ENCODE measurements at places on chromosomes 12 and 14.

DNA sequence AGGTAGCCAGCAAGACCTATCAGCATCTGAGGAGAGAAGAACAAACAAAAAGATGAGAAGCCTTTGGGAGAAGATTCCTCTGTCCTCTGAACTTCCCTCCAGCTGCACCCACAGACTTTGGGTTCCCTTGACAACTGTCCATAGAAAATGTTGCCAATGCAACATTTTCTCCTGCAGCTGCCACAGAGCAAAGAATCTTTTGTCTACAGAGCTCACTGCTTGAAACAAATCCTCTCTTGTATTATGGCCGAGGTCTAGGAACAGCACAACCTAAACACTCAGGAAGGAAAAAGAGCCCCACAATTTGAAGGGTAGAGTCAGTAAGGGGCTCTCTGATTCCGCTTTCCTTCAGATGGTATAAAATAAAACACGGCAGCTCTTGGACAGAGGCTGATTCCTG lies 14.3 kb downstream of the POMT2 start:
- no peak for DNase-seq

DNA sequence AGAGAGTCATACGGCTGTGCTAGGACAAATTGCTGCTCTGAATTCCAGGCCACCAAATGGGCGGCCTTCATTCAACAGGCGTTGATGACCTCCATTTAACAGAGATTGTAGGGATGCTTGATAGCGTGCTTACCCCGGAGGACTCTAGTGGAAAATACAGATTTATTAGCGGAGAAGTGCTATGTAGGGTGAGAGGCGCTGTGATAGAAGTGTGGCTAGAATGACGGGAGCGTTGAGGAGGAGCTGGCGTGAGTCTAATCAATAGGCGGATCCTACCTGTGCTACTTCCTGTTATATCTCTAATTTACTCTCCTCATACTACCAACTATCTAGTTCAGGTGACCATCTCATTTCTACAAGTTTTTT lies 668 bp downstream of the MRPS35 start:
- DNase-seq = no peak

DNA sequence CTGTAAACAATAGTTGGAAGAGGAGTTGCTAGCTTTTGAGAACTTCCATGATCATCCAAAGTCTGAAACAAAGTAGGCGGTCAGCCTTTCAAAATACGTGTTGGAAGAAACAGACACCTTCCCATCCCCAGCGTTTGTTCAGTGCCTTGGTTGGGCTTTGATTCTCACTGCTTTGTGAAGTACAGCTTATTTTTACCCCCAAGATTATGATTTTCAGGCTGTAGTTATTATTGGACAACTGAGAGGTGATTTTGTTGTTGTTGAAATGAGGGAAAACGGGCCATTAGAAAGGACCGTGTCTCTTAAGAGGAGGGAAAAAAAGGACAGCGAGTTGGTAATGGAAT lies 921 bp upstream of the CEP83 start:
- no peak for DNase-seq

- DNase-seq = no peak
These were observed 24.0 kb upstream of the RIC8B start for GRCh38 chr12:106750524-106750923.

GRCh38 chr12:12505544-12506495 lies 56.8 kb downstream of the DUSP16 start:
- no peak for DNase-seq

GRCh38 chr12:111645433-111645832 lies 40.3 kb downstream of the BRAP start:
- no peak for DNase-seq

GRCh38 chr12:1044199-1044598 lies 53.2 kb downstream of the ERC1 start:
- no peak for DNase-seq

- DNase-seq = no peak
These were observed 5.5 kb downstream of the PUS1 start for GRCh38 chr12:131934535-131934934.

DNA sequence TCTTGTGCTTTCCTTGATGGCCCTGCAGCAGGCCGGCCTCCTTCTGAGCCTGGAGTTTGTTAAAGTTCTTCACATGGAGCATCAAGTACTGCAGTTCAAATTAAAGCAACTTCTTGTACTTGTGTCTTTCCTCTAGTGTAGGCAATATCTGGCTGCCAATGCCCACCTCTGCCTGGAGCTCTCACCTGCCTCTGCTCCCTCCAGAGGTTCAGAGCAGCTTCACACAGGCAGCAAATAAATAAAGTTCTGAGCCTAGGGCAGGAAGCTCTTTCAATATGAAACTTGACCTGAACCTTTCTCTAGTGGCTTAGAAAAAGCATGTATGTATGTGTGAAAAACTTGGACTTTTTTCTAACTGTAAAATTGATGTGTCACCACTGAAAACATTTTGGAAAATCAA lies 65.9 kb downstream of the ITPR2 start:
- DNase-seq = no peak

DNA sequence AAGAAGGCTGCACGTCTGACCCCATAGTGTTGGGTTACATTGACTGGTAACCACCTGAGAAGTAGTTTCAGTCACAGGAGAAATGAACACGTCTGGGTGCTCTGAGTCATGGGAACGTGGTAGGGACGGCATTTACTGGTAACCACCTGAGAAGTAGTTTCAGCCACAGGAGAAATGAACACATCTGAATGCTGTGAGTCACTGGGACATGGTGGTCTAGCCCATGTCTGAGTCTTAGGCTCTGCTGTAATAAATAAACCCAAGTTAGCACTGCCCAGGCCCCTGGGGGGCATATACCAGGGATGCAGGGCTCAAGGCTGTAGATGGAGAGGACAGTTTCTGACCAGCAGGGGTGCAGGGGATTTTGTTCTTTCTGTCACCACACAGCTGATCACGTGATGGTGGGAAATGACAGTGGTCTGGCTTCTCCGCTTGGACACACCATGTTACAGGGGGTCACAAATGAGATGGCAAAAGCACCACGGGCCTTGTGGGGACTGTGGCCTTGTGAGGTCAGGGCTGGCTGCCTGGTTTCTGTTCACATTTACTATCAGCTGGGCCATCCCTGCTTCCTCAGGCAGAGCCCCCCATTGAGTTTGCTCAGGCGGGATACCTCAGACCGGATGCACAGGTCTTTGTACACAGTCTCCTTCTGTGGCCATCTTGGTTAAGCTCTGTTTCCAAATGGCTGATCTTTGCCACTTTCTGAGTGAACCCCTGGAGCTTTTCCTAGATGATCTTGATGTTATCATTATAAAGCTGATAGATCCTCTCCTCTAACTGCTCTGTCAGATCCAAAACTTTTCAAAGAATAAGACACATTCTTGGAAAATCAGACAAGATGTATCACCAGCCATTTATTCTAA lies 9.8 kb upstream of the C12orf42 start:
- no peak for DNase-seq

GRCh38 chr12:1073652-1074051 lies 82.6 kb downstream of the ERC1 start:
- no peak for DNase-seq

- DNase-seq = no peak
These were observed 148.3 kb downstream of the PHLDA1 start for GRCh38 chr12:75883241-75883640.

- DNase-seq = no peak
These were observed 88.6 kb downstream of the R3HDM2 start for GRCh38 chr12:57342207-57342691.

GRCh38 chr12:116143909-116144308 lies 133.6 kb downstream of the MED13L start:
- DNase-seq = no peak

DNA sequence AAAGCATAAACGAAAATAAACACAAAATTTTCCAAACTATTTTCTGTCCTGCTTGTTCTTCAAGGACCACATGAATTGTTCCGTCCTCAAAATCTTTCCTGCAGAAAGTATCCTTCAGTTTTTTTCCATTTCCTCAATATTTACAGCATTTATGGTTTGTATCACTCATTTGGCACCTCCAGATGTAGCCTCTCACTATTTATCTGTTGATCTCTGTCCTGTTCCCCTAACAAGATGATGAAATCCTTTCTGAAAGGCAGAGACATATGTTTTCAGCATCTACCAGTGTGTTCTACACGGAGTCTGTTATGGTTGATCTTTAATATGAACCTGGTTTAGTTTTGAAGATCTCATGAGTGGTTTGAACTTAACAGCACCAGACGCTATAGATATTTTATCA lies 490.2 kb downstream of the NELL2 start:
- DNase-seq = no peak

- DNase-seq = no peak
These were observed 10.0 kb upstream of the DUSP16 start for GRCh38 chr12:12572659-12573058.

- DNase-seq = no peak
These were observed 68.3 kb upstream of the PSMA6 start for GRCh38 chr14:35223927-35224326.
